ENCODE measurements at places on chromosomes 1 and 21. TPM values are rescaled to one million over a fixed set of nuclear protein-coding genes. Genes with fewer than 3 reads are reported as not detected.

The FNDC10 gene
- polyA plus RNA-seq = 4.4 TPM

The EFNA1 gene
- 1.1 TPM for polyA plus RNA-seq

The PGBD5 gene
- 0.07 TPM for polyA plus RNA-seq

The OPRD1 gene
- polyA plus RNA-seq = not detected

The VAMP3 gene
- 162 TPM for polyA plus RNA-seq

The RAB25 gene
- polyA plus RNA-seq = not detected

The FOXO6 gene
- 0.02 TPM for polyA plus RNA-seq

The HMCN1 gene
- polyA plus RNA-seq = 16.2 TPM

The IGSF9 gene
- polyA plus RNA-seq = not detected
